ENCODE measurements at places on chromosomes 2 and 18.

DNA sequence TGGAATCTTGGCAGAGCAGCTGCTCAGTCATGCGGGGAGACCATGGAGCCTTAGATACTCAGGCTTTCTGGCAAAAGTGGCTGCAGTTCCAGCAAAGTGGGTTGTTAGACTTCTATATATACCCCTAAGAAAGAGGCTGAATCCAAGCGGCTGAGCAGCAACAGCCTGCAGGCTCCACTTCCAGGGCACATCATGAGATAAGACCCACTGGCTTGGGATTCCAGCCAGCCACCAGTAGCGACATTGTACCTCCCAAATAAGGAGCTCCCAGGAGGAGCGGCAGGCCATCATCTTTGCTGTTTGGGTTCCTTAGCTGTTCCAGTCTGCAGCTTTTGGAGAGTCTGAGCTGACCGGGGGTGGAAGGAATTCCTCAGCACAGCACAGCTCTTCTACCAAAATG lies 150.3 kb upstream of the ST6GAL2 start:
- DNase-seq, result no peak

- DNase-seq, result no peak
Observed at GRCh38 chr18:77676910-77677309, 427.3 kb downstream of the GALR1 start.

- DNase-seq, result peak; percentile 39
Observed at GRCh38 chr2:53131416-53131815, 636.2 kb upstream of the CHAC2 start.

DNA sequence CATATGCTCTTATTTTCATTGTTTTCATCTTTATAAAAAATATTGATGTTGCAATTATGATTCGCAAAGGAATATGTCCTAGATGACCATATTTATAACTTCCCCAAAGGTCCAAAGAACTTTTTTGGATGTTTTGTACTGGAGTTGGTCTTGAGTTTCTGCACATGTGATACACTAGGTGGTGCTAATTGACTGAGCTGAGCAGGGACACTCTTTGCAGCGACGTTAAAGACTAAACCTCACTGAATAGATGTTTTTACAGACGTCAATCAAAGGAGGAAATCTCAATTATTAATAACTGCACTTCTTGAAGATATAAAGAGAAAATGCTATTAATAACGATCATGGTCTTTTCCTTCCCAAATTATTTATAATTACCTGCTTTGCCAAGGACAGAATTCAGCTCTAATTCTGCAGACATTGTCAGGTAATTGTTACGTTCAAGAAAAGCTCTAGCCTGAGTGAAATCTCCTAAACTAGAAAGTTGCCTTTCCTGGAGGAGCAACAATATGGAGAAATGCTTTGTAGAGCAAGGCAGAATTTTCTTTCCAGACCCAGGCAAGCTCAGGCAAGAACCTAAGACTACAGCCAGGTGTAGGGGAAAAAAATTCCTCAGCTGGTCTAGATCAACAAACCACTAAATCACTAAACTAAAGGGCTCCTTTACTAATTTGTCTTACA lies 119.3 kb upstream of the RBBP8 start:
- no peak for DNase-seq

GRCh38 chr2:147714582-147714981 lies 130.2 kb upstream of the ACVR2A start:
- no peak for DNase-seq

DNA sequence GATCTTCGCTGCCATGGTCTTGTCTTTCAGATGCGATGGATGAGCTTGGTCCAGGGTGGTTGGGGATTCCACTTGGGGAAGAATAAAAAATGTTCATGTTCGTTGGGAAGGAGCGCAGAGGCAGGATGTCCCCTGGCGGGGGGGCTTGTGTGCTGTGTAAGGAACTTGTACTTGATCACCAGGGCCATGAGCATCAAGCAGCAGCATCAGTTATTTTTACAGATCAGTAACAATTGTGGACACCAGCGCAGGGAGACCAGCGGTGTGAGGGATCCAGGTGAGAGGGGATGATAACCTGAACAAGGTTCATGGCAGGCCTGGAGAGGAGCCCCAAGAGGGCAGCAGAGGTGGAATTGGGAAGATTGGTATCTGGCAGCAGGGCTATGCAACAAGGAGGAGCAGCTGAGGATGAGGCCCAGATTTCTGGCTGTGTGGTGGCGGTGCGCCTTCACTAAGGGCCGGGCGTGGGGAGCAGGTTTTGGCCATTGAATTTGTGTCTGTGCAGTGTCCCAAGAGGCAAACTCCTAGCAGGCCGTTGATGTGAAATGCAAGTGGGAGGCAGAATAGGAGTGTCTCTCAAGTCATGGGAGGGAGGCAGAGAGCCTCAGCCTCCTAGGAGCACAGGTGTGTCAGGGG lies 3.9 kb downstream of the CNNM3 start:
- no peak for DNase-seq

GRCh38 chr18:46053368-46054095 lies 18.5 kb downstream of the PSTPIP2 start:
- DNase-seq, result no peak

GRCh38 chr2:192148241-192148619 lies 46.5 kb downstream of the TMEFF2 start:
- no peak for DNase-seq

- DNase-seq, result no peak
Observed at GRCh38 chr2:227472265-227473121, 537 bp downstream of the AGFG1 start.

- no peak for DNase-seq
Observed at GRCh38 chr2:215874418-215874817, 138.9 kb downstream of the MREG start.

DNA sequence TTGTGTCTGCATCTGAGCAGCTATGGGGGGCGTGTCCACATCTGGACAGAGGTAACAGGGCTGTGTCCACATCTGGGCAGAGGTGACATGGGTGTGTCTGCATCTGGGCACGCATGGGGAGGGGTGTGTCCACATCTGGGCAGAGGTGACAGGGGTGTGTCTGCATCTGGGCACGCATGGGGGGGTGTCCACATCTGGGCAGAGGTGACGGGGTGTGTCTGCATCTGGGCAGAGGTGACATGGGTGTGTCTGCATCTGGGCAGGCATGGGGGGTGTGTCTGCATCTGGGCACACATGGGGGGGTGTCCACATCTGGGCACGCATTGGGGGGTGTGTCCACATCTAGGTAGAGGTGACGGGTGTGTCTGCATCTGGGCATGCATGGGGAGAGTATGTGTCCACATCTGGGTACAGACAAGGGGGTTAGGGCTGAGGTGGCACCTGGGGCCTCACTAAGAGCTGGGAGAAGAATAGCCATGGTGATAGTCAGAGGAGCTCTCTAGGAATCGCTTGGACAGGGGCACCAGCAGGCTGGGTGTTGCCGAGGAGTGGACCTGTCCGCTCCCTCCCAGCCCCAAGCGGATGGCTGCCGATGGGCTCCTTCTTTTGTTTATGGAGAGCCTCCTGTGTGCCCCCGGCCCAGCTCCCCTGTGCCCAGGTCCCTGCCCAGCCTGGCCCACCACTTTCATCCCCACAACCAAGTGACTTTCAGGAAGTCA lies 177.8 kb downstream of the EIPR1 start:
- no peak for DNase-seq

DNA sequence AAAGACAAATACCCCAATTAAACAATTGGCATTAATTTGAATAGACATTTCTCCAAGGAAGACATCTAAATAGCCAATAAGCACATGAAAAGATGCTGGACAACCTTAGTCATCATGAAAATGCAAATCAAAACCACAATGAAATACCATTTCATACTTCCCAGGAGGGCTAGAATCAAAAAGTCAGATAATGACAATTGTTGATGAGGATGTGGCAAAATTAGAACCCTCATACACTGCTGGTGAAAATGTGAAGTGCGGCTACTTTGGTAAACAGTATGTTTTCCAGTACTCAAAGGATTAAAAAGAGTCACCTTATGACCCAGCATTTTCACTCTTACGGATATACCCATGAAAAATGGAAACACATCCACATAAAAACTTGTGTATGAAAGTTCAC lies 91.6 kb downstream of the FIGN start:
- no peak for DNase-seq

GRCh38 chr18:45102863-45103262 lies 422.2 kb downstream of the SETBP1 start:
- DNase-seq, result no peak

DNA sequence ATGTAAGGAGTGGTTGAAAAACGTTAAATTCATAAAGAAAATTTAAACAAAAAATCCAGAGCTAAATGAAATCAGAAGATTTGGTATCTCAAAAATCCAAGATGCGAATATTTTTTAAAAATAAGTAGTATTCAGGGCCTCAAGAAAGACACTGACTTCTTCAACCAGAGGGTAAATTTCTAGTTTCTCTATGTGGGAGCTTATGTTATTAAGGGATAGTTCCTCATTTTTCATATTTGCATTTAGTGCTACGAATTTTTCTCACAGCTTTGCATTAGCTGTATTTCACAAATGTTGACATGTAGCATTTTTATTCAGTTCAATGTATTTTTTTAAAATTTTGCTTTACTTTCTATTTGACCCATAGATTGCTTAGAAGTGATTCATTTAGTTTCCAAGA lies 454.7 kb downstream of the CBLN2 start:
- no peak for DNase-seq

GRCh38 chr2:158202161-158202815 lies 100.6 kb downstream of the UPP2 start:
- no peak for DNase-seq

DNA sequence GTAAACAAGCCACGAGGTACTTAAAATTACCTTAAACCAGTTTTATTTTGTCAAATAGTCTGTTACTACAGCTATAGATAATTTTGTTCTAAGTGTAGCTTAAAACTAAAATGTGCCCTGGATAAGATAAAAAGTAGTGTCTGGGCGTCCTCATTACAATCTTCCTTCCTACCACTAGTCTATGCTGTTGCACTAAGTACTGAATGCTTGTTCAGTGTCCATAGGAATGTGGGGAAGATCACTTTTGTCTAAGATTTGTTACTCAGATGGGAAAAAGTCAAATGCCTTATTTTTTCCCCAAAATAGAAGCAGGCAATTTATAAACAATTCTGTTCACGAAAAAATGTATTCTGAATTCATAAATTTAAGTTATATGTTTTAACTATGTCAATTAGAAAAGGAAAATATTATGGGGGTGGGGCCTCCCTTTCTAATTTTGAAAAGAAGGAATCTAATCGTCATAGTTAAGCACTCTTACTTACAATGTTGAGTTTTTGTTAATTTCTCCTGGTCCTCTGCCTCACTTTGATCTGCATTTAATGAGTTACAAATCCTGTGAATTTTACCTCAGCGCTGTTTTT lies 140.4 kb upstream of the VRK2 start:
- DNase-seq, result no peak

DNA sequence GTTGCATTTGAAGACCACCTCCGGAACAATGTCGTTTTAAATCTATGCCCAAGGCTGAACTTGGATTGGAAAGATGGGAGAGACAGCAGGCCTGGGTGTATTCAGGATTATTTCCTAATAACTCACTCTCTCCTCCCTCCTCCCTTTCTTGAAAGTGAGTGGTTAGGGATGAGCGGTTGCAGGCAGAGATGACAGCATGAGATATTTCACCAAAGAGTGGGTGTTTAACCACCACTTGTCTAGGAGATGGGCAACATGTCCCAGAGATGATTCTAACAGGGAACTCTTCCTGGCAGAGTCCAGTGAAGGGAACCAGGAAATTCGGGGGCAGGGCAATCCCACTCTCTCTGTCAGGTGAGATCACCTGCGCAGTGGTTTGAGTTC lies 123.2 kb downstream of the KCTD1 start:
- DNase-seq, result no peak

GRCh38 chr2:240203788-240204270 lies 63.4 kb upstream of the OTOS start:
- DNase-seq, result no peak

DNA sequence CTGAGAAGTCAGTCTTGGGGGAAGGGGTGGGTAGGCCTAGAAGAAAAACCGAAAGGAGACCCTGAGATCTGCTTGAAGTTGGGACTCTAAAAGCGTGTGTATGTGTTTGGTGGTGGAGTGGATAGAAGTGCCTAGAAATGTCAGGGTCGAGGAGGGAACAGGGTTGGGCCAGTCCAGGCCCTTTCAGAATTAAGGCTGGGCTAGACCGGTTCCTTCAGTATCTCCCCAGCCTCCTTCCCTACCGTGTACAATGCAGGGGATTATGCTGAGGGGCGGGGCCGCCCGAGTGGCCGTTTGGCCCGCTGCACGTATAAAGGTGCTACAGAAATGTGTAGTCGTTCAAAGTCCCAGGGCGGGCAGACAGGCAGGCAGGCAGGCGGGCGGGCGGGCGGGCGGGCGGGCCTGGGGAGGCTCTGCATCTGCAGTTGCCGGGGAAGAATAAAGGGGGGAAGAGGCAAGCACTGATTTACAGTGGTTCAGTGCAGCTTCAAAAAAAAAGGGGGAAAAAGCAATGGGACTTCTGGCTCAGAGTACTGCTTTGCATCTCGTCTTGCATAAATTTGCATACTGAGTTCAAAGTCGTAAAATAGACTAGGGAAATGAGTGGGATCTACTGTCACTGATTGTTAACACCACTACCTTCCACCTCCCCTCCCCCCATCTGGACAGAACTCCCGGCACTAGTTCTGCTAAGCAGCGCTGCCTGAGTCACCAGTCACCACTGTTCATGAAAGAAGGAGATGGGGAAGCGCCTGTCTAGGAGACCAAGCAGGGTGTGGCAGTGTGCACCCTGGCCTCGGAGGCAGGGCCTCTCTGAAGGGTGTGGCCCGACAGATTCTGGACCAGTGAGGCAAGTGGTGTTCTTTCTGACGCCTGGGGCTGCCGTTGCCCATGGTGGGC lies 3.6 kb downstream of the IGFBP2 start:
- DNase-seq, result no peak

DNA sequence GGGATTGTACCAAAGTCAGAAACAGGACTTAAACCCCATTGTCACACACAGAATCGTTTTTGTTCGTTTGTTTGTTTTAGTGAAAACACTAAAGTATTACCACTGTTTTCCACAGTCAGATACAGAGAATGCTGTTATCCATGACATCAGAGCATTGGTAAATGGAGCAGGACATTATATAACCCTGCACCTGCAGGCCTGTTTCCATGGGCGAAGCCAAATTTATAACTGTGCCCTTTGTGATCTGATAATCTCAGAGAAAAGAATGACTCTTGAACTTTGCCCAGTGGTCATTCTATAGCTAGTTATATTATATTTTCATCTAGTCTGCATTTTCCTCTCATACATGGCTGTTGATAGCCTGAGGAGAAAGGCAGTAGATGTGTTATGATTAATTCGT lies 217.6 kb downstream of the TMEM182 start:
- no peak for DNase-seq

DNA sequence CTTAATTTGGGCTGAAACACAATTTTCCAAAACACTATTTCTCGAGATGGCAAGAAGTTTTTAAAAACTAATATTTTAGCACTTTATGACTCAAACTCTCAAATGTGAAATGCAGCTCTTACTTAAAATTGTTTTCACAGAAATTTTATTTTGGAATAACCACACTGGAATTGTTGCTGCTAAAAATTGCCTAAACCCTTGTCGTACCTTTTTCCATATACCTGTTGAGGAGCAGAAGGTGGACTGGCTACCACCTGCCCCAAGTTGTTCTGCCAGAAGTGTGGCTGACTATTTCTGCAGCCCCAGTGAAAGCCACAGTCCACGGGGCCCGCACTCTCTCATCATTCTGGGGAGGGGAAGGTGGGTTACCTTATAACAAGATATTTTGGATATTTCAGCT lies 23.4 kb downstream of the TNFRSF11A start:
- no peak for DNase-seq
